ENCODE measurements at places on chromosomes 1 and 21.
A peak's percentile ranks its signal among the peaks of the same experiment; 100 is the strongest.

DNA sequence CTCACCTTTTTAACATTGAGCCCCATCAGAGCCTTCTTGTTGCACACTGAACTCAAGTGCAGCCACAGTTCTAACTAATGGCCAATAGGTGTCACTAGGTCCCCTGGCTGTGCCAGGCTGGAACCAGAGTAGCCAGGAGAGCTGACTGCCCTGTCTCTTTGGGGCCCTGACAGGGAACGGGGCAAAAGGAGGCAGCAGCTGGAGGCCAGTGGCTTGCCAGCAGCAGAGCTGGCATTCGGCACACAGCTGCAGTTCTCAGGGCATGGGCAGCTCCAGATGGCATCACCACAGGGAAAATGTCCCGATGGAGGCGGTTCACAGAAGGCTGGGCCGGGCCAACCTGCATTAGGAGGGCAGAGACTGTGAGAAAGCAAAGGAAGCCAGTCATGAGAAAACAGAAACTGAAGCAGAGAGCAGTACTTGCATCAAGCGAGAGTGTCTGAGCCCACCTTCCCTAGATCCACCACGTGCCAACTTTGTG, 188.6 kb downstream of the FCRL5 start:
- peak; percentile 71 for DNase-seq

GRCh38 chr21:44067011-44067839, 40.0 kb upstream of the PWP2 start:
- DNase-seq = no peak

- DNase-seq = peak; percentile 52
These were observed 436.4 kb downstream of the PLA2G4A start for GRCh38 chr1:187264995-187265602.

DNA sequence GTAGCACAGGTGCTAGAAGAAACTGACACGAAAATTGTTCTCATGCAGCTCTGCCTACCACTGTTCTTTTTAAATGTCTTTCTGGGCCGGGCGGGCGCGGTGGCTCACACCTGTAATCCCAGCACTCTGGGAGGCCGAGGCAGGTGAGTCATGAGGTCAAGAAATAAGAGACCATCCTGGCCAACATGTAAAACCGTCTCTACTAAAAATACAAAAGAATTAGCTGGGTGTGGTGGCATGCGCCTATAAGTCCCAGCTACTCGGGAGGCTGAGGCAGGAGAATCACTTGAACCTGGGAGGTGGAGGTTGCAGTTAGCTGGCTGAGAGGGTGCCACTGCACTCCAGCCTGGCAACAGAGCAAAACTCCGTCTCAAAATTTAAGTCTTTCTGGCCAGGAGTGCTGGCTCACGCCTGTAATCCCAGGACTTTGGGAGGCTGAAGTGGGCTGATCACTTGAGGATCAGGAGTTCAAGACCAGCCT, 947 bp upstream of the RIT1 start:
- DNase-seq = no peak

DNA sequence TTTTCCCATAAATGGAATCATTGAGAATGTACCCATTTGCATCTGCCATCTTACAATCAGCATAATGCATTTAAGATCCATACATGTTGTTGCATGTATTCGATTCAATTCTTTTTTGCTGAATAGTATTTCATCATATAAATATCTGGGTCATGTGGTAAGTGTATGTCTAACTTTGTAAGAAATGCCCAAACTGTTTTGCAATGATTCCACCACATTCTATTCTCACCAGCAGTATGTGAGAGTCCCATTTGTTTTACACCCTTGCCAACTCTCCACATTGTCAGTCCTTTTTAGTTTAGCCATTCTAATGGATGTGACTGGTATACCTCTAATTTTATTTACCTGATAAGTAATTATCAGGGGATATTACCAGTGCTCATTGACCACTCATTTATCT, 115.8 kb upstream of the PBX1 start:
- no peak for DNase-seq

- peak; percentile 50 for DNase-seq
These were observed 90.4 kb downstream of the HS2ST1 start for GRCh38 chr1:87004857-87005256.

- no peak for DNase-seq
These were observed 181.4 kb downstream of the NRIP1 start for GRCh38 chr21:14883351-14883750.

GRCh38 chr1:227543283-227544066, 19.9 kb upstream of the ZNF678 start:
- no peak for DNase-seq

GRCh38 chr1:31936278-31936980, 1.7 kb downstream of the PTP4A2 start:
- peak; percentile 51 for DNase-seq

- DNase-seq = no peak
These were observed 267.9 kb downstream of the PTPRU start for GRCh38 chr1:29504196-29504595.

DNA sequence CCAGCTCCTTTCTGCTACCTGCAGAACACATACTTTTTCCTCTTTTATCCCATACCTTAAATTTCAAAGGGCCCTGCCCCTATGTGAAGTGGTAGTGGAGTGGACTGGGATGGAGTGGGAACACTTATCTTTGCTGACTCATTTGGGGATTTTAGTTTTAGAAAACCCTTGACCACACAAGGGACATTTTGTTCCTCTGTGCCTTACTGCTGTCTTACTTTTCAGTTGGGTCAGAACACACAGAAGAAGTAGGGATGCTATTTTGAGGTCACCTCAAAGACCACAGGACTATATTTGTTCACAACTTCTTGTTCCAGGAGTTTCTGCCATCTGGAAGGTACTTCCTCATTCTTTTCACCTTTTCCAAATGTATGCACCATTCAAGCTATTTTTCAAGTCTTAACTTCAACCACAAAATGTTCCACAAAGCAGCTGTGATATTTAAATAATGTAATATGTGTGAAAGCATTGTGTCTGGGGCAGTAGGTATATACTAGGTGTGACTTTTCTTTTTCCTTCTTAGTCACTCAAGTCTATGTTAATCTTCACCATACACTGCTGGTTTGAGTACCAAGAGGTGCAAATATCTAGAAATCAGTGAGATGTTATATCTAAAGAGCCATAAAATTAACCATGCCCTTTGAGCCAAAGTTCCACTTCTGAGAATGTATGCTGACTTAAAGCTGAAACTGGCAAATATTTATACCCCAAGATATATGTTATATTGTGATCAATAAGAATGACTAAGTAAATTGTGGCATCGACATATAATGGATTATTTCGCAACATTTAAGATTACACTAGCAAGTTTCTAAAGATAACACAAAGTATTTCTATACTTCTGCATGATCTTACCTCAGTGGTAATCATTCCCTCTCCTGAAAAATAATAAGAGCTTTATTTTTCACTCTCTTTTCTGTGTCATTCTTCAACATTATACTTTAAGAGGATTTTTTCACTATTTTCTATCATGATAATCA, 308.5 kb downstream of the MRPL39 start:
- DNase-seq = no peak

GRCh38 chr1:169892927-169893644, 610 bp downstream of the SCYL3 start:
- peak; percentile 42 for DNase-seq

DNA sequence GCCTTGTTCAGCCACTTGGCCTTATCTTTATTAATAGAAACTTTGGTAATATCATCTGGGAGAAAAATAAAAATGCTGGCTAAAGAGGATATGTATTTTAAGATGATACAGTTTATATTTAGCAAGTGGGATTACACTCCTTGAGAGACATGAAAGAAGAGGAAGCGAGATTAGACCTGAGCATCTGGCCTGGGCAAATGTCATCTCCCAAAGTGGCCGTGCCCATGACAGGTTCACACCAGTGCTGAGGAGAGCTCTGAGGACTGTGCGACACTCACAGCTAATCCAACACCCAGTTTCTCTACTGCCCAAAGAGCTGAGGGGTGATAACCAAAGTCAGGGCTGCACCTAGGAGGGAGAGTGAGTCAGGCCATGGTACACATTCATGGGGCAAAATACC, 121.7 kb upstream of the DUSP10 start:
- DNase-seq = no peak

DNA sequence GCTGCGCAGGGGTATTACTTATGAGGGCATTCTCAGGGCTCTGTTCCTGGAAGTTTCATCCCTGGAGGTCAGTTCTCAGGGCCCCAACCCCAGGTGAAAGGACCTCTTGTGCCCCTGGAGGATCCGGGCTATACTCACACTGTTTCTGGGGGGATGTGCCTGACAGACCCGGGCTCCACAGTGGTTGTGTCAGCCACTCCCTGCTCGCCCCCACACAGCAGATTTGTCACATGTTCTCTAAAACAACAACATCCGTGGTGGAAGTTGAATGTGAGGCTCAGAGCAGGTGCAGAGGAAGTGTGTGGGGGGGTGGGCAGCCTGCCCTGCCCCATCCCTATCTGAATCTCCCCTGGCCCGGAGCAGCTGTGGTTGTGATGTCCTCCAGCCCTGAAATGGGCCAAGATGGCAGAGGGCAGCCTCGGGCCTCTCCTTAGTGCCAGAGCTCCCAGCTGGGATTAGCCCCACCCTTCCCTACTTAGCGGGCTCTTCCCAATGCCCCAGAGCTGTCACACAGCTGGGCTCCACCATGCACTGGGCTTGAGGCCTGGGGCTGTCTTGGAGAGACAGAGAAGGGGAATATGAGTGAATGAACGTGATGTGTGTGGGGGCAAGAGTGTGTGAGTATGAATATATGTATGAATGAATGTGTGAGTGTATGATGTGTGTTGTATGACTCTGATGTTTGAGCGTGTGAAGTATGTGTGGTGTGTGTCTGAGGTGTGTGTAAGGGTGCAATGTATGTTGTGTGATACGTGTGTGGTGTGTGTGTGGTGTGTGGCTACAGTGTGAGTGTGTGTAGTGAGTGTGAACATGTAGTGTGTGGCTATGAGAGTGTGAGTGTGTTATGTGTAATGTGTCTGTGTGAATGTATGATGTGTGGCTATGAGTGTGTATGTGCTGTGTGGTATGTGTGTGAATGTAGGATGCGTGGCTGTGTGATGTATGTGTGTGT, 1.5 kb upstream of the FCMR start:
- no peak for DNase-seq

- no peak for DNase-seq
These were observed at the start of gene L1TD1 for GRCh38 chr1:62194651-62195544. TSS of gene L1TD1 (plus strand) at chr1:62194849. CDS start at chr1:62206629, 11,780 bp downstream.

DNA sequence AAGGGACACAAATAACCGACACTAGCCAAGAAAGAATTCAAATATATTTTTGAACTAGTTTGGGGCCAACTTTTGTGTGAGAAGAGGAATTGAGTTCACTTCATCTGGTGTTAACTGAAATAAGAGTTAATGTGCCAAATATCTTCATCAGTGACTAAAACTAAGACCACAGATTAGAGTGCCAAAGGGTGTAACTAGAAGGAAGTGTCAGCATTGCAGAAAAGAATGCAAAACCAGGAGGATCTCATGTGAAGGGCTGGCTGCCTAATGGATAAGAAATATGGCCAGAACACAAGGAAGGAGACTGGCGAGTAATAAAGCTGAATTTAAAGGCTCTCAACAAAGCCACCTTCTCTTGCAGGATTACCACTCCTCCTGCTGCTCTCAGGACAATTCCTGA, 61.8 kb upstream of the LRRC8D start:
- no peak for DNase-seq

GRCh38 chr1:207002724-207003146, 29.8 kb downstream of the C1orf116 start:
- DNase-seq = no peak

DNA sequence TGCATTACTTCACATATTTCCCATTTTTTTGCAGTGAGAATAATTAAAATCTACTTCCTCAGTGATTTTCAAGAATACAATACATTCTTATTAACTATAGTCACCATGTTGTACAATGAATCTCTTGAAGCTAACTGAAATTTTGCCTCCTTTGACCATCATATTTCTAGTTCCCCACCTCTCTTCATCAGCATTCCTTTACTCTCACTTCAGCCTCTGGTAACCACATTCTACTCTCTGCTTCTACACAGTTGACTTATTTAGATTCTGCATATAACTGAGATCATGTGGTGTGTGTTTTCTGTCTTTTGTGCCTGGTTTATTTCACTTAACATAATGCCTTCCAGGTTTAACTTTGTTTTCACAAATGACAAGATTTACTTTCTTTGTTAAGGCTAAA, 304.4 kb upstream of the LYPLAL1 start:
- DNase-seq = no peak

DNA sequence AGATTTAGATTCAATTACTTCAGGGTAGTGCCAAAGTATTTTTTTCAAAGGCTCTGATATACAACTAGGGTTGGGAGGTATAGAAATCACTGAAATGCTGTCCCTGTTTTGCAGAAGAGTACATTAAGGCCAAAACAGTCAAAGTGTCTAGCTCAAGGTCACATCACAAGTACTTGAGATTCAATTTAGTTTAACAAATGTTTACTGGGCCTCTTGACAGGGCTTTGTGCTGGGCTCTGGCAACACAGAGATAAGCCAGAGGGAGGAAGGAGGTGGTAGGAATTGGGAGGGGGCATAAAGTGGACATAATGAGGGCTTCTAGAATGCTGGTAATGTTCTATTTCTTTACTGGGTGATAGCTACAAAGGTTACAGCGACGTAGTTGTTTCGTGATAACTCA, 2.3 kb upstream of the SLC9A1 start:
- peak; percentile 63 for DNase-seq

GRCh38 chr1:75203415-75204277, 69.5 kb downstream of the LHX8 start:
- peak; percentile 32 for DNase-seq

- peak; percentile 28 for DNase-seq
These were observed at the start of gene RAB3B for GRCh38 chr1:51990478-51990965. TSS of gene RAB3B (minus strand) at chr1:51990700. CDS start at chr1:51977117, 13,583 bp downstream.

GRCh38 chr1:180260541-180260940, 30.5 kb downstream of the LHX4 start:
- no peak for DNase-seq

DNA sequence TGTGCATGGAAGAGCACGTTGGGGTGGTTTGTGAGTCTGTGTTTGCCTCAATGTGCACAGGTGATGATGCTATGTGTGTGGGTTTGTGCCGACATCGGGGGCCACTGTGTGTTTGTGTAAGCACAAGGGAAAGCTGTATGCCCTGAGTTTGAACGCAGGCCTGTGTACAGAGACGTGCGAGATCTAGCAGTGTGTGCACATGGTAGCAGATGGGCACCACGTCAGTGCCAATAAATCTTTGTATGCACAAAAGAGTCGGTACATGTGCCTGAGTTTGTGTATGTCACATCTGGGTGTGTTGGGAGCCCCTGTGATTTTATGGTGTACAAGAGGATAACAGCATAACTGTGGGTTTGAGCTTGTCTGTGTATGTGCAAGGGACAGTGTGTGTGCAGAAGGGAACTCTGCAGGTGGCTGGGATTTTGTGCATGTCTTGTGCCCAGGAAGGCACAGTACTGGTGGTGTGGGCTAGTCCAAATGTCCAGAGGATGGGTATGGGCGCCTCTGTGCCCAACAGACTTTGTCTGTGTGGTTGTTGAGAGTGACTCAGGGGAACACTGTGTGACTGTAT, 32.0 kb upstream of the WASF2 start:
- no peak for DNase-seq

GRCh38 chr1:209609791-209610630, 26.5 kb downstream of the CAMK1G start:
- DNase-seq = no peak

DNA sequence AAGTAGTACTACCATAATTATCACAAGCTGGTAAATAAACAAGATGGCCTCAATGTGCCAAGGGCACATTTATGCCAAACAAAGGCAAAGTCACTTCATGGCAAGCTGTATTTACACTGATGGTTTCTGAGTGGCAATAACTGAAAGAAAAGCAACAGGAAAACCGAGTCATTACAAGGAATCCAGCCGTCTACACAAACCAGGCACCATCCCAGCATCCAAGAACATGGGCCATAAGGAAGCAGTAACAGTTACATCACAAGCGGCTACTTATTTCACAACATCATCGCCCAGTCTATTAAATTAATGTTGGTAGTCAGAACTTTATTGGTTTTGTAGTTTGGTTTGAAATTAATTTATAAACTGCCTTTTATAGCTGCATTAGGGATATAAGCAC, 214.2 kb downstream of the RERE start:
- DNase-seq = no peak

Data from hematopoietic multipotent progenitor cell treated with erythropoietin and hydrocortisone succinate and interleukin-3 and kit ligand, for 8 days (in vitro differentiated cells).